ENCODE measurements at places on chromosomes 1 and 21.

DNA sequence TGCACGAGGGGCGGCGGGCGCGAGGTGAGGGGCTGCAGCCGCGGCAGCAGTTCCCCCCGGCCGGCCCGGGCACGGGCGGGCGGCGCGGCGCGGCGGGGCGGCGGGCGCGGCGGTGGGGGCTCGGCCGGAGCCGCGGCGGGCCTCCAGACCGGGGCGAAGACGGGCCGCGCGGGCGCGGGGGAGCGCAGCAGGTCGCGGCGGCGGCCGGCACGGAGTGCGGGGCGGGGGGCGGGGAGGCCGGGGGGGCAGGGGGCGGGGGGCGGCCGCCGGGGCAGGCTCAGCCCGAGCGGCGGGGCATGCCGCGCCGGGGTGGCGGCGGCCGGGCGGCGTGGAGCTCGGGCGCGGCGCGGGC, 311 bp downstream of the IRF2BP2 start:
- DNase-seq = no peak

GRCh38 chr1:54768093-54768492, 3.8 kb upstream of the PARS2 start:
- DNase-seq = no peak

DNA sequence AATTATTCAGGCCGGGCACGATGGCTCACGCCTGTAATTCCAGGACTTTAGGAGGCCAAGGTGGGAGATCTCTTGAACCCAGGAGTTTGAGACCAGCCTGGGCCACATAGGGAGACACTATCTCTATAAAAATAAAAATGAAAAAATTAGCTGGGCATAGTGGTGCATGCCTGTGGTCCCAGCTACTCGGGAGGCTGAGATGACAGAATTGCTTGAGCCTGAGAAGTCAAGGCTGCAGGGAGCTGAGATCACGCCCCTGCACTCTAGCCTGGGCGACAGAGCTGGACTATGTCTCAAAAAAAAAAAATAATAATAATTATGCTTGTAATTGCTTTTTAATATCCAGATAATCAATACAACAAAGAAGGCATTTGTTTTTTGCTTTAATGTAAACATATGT, 91.3 kb downstream of the RIPK4 start:
- no peak for DNase-seq

DNA sequence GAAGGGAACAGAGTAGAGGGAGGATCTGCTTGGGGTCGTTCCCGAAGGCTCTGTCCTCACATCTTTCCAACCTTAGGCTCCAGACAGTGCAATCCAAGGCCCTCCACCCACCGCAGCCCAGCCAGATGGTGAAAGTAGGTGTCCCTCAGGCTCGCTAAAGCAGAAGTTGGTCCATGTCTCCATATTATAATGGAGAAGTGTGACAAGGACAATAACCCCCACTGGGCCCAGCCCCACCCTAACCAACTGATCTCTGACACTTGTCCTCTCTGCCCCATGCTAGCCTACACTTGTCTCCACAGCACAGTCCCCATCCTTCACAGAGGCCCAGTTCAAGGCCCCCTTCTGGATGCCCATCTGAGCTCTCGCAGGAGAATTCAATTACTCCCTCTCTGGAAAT, 48.7 kb downstream of the DMAP1 start:
- DNase-seq = no peak

GRCh38 chr21:29382030-29382654, 83.4 kb downstream of the BACH1 start:
- no peak for DNase-seq

DNA sequence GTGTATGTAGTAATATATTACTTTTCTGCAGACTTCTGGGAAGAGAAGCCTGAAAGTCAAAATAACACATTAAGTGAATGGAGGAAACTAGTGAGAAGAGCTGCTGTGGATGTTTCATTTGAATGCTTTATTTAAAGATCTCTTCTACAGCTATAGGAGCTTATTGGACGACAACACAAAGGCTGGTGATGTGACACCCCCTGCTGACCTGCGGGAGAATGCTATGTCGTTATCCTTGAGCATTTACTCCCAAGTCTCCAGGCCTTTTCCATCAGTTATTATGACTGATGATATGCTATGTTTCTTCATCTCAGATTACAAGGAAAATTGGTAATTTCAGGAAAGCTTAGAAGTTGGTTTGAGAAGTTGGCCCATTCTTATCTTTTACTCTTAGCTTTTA, 22.3 kb upstream of the PLA2G4A start:
- no peak for DNase-seq

DNA sequence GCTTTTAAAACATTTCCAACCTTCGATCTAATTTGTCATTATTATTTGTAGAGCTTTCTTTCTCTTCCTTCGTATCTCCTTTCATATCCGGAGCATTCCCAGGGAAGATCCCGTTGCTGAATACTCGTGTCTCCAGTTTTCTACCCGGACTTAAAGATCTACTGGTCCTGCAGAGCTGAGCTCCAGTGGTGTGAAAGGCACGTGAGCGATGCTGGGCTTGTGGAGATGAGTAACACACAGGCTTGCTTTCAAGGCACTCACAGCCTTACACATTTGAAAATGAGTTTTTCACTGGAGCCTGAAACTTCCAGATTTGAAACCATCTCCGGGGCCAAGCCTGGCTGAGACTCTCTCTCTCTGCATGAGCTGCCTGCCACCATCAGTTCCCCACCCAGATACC, 428.3 kb downstream of the KIF26B start:
- no peak for DNase-seq

DNA sequence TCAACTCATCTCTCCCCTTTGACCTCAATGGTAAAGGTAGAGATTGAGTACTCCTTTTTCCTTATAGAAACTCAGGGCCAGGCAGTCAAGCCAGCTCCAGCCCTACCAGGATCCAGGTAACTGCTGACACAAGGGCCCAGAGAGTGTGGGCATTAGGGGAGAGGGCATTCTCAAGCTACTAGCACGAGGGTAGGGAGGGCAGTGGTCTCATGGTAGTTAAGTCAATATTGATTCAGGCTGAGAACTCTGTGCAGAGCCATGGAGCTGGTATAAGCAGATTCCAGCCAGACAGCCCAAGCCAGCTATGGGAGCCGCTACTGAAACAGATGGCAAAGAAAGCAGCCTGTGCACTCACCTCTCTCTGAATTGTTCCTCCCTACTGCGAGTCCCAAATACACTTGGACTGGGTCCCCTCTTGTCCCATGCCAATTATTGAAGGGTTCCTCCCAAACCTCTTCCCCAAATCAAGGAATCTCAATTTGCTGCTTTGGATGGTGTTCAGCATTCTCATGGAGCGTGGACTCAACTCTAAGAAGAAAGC, 2.8 kb downstream of the PI4KB start:
- no peak for DNase-seq

DNA sequence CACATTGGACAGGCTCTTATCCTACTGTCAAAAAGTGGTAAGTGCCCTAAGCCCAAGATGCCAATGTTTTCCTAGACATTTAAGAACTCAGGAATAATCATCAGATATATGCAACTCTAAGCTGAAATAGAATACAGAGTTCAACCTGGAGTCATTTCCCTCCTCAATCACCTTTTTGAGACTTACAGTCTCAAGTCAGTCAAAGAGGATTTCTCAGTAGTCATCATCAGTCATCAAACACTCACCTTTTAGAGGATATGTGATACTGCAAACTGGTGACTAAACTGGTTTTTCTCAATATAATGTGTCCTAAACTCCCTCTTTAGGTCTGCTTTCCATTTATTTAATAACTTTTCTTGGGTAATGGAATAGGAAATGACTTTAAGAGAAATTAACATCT, 145.3 kb upstream of the ADAMTS5 start:
- no peak for DNase-seq

- no peak for DNase-seq
Measured at GRCh38 chr21:46100426-46100825, 2.5 kb downstream of the COL6A2 start.

GRCh38 chr21:32472890-32473765, 60.6 kb downstream of the EVA1C start:
- no peak for DNase-seq

GRCh38 chr1:240351690-240352089, 260.0 kb downstream of the FMN2 start:
- DNase-seq = no peak

DNA sequence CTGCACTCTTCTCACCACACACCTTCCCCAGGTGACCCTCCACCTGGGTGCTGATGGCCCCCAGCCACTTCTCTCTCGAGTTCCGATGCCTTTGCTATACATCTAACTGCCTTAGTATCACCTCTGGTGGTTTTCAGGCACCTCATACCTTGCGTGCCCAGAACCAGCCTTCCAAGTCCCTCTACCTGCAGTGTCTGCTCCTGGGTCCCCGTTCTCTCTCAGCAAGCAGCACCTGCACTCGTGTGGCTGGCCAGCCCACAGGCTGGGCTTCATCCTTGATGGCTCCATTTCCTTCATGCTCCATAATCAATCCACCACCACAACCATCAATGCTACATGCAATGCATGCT, 49.2 kb upstream of the EDN2 start:
- DNase-seq = no peak

Data from stimulated activated CD8-positive, alpha-beta memory T cell treated with anti-CD3 and anti-CD28 coated beads, Interleukin-4, amount 100 ng/mL, for 24 hours (primary cell).